ENCODE measurements at places on chromosomes 5 and 9.
A peak's percentile ranks its signal among the peaks of the same experiment; 100 is the strongest.

DNA sequence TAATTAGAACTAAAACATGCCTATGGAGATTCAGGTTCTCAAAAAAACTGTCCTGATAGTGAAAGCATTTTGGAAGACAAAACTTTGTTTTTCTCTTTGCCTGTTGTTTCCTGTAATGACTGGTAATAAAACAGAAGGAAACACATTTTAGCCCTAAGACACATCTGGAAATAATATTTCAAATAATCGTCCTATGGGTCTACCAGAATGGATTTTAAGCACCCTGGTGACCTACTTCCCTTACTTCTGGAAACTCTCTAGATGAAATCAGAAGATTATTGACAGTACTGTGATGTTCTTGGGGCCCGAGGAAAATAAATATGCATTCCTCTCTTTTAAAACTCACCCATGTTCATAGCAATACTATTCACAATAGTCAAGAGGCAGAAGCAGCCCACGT is 110.1 kb upstream of the TLE4 start:
- DNase-seq: no peak

- no peak for DNase-seq
Observed at GRCh38 chr5:173858021-173858669, 30.0 kb upstream of the CPEB4 start.

- no peak for DNase-seq
Observed at GRCh38 chr9:111615928-111616327, 15.2 kb upstream of the DNAJC25 start.

GRCh38 chr5:81253875-81254274 is 20.8 kb downstream of the CKMT2 start:
- no peak for DNase-seq

DNA sequence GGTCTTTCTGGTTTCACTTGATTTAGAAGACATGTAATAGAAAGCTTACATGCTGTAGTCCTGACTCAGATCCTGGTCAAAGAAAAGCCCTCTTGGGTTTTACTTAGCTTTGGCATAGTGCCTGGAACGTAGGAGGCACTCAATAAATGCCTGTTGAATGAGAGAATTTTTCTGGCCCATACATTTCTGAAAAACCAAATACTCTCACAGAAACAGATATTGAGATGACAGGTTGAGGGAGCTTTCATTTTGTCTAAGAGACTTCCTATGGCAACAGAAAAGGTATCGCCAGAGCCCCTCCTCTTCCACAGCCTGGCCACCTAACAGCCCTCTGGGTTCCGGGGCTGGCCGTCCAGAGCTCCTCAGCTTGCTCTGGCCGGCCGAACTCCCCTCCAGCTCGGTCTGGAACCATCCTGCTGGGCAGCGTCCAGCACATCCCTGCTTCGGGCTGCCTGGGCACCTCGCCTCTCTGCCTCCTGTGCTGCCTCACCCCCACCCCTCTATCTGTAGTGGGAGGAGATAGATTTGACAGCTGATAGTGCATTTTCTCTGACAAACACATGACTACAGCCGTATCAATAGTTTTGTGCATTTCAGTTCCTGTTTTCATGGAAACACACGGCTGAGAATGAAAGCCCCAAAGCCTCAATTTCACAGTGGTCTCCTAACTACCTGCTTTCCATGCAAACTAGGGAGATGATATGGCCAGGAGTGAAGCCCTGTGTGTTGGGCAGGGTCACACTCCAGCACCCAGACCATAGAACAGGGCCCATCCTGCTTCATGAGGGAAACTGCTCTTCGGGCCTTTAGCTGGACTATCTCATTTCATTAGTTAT is 1.1 kb downstream of the IL4 start:
- DNase-seq: no peak

GRCh38 chr5:79225026-79225425 is 10.9 kb upstream of the JMY start:
- DNase-seq: no peak

DNA sequence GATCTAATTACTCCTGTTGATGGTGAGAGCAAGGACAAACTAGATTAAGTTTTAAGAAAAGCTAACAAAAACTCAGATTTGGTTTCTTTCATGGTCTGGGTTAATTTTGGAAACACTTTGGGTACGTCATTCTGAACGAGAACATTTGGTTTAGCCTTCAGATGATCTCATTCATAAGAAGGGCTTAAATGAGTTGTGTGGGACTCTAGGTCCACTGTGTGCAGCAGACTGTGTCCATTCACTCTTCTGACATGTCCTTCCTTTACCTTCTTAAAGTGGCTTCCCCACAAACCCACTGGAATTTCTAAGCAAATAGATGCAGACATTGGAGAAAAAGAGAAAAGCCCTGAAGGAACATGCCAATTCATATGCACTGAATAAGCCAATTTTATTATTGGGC is 96.8 kb downstream of the FBXO4 start:
- DNase-seq: no peak

DNA sequence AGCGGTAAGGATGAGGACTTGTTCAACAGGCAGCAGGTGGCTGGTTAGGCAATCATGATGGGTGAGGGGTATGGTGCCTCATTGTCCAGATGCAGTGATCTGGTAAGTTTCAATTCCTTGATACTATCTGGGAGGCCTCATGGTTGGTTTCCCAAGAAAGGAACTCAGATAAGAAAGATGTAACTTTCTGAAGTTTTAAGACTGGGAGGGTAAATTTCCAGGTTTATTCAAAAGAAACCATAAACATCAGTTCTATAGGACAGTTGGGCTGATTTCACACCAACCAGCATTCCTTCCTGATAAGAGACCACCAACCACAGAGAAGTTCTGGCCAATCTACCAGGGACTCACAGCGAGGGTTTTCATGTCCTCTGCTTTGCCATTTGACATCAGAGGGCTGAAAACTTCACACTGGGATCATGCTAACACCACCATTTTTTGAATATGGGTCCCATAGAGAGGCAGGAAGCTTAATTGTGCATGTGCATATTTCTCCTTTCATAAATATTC is 773 bp upstream of the AGGF1 start:
- DNase-seq: no peak

DNA sequence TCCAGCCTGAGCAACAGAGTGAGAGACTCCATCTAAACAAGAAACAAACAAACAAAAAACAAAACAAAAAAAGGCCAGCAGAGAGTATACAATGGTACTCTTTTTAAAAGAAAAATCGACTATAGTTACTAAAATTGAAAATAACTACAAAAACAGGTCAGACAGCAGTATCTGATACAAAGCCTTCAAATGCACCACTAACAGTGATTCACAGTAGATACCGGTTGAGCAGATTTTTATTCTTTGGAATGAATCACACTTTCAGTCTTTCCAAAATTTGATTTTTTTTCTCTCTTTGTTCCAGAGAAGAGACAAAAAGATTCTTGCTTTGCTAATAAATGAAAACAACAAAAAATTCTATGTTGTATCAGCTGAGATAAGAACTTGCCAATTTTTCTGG is 36.9 kb downstream of the ROR2 start:
- DNase-seq: no peak

DNA sequence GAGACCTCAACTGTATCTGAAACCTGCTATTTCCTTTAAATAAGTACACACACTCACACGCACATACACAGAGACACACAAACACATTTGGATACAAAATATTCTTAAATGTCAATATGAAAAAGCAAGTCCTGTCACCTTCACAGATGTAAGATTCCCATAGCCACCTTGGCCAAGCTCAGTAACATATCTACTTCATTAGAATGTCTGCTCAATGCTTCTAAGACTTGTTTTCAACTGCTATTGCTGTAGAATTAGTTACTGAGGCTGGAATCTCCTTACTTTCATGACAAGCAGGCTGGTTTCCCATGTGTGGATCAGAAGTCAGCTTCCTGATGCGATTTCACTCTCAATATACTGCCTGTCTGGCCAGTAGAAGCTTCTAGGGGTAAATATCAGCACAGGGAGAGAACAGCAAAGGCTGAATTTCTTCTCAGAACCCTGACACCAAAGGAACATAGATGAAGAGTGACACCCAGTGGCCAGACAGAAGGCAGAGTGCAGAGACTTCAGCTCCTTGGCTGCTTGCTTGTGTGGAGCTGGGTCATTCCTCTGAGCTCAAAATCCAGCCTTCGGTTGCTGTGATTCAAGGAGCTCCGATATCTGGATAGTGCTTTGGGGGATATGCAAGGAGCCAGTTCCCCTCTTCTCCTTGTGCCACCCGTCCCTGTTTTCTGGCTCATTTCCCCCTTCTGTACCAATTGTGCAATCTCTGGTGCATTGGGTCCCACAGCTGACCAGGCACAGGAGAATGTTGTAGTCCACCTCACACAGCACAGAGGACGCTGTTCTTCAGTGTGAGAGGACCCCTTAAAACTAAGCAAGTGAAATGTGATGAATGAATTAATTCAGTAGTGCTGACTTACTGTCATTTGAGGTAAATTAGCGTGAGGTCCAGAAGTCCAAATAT is 26.6 kb upstream of the ABLIM3 start:
- DNase-seq: peak; percentile 56

DNA sequence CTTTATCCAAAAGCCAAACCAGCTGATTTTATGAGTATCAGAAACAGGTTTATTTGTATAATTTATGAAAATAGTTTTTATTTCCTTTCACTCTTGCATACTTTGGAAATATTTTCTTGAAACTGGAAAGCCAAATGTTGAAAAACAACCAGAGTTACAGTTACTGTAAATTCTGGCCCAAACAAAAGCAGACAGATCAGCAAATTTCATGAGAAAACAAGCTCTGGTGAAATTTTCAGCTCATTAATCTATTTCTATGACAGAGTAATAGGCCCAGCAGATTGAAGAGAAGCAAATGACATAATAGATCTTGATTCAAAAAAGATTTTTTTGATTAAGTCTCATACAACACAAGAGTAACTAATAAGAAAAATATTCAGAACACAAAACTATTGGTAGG is 182.7 kb downstream of the ENC1 start:
- DNase-seq: no peak

- DNase-seq: no peak
Observed at GRCh38 chr5:62588668-62589067, 10.0 kb downstream of the LRRC70 start.

- DNase-seq: no peak
Observed at GRCh38 chr5:79901631-79902030, 89.4 kb downstream of the MTX3 start.

- no peak for DNase-seq
Observed at GRCh38 chr9:127634021-127634420, 21.9 kb downstream of the STXBP1 start.

GRCh38 chr5:151741678-151742423 is 16.6 kb downstream of the ATOX1 start:
- no peak for DNase-seq

DNA sequence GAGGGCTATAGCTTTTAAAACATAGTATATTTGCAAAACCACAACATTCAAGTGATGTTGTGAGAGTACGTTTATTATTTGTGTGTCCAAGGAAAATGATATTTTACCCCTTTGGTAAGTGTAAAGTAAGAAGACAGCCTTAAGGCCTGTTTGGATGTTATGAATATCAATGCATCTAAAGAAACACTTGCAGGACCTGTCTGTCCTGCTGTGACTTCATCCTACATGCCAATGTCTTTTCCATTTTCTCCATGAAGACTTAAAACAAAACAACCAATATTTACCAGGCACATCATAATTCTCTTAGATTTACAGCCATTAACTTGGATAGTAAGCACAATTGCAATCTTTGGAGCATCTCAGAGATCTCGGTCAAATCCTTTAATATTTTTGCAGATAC is 29.0 kb downstream of the PRLR start:
- DNase-seq: no peak

- no peak for DNase-seq
Observed at GRCh38 chr9:137315581-137316011, 13.5 kb upstream of the NRARP start.

- DNase-seq: peak; percentile 52
Observed at GRCh38 chr5:27020973-27021372, 17.4 kb downstream of the CDH9 start.

DNA sequence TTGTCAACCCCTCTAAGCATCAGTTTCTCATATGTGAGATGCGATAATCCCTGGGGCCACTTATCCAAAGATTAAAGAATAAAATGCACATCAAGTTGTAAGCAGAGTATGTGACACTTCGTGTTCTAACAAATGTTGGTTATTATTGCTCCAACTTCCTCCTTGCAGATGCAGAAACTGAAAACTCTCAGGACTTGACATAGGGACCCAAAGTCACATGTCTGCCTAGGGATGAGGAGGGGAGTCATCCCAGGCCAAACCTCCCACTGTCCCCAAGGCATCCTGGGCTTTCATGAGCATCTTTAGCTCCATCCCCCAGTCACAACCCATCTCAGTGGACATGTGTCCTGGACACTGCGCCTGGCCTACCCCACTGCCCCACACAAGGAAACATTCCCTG is 27.5 kb upstream of the SYK start:
- DNase-seq: no peak

GRCh38 chr5:65730910-65731309 is 8.9 kb downstream of the NLN start:
- DNase-seq: no peak

DNA sequence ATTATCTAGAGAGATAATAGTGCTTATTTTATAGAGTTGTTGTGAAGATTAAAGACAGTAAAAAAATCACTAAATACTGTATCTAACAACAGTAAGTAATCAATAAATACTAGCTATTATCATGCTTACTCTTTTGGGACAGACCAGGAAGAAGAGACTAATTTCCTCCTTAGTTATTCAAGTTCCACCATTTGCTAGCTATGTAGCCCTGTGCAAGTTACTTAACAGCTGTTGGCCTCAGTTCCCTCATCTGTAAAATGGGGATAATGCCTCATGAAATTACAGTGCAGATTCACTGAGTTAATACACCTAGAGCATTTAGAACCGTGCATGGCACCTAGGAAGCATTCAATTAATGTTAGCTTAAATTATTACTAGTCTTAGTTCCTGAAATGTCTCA is 2.6 kb downstream of the RBM18 start:
- no peak for DNase-seq

GRCh38 chr9:21684231-21684630 is 118.2 kb upstream of the MTAP start:
- no peak for DNase-seq

DNA sequence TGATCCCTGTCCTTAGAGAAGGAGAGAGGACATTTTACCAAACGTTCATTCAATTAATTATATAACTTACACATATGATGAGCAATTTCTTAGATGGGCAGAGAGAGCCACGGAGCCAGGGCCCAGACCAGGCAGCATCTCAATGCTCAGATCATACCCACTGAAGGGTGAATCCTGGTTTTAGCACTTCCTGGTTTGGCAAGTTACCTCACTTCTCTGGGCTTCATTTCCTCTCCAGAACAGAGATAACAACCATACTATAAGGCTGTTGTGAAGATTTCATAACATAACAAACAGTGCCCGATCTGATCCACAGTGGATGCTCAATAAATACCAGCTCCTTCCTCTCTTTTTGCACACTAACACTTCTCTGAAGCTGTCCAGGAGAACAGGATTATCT is 271.1 kb downstream of the DENND1A start:
- no peak for DNase-seq

DNA sequence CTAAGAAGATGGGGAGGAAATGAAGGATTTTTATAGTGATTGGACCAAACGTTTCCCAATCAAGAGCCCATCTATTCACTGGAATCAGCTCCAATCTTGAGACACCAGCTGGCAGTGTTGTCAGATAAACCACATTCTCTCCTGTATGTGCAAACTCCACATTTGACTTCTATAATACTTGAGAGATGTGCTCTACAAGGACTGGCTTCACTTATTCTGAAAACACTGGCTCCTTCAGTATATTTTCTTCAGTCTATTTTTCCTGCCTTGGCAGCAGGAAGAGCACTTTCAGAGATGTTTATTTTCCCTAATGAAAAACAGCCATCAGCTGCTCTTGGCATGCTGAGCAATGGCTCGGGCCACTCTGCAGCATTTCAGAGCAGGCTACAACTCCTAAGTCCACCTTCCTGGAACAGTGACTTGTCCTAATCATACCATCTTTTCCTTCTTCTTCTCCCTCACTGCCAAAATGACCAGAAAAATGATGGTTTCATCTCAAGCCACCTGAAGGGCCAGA is 96.9 kb upstream of the FSTL4 start:
- no peak for DNase-seq

All from SHP77 (cell line).